ENCODE measurements at places on chromosomes 4 and X. TPM values are rescaled to one million over a fixed set of nuclear protein-coding genes. Genes with fewer than 3 reads are reported as not detected.

- DNase-seq = no peak
Observed at GRCh38 chrX:135505351-135505750, 15.1 kb upstream of the INTS6L start.

The PLXNB3 gene
- polyA plus RNA-seq = 0.71 TPM

GRCh38 chr4:188372058-188372457 is 232.8 kb downstream of the TRIML1 start:
- DNase-seq = no peak

GRCh38 chrX:106999002-106999975 is 723 bp downstream of the MORC4 start:
- peak; percentile 32 for DNase-seq

GRCh38 chr4:67714248-67714583 is 13.3 kb upstream of the UBA6 start:
- no peak for DNase-seq

GRCh38 chr4:141350122-141350905 is 129.6 kb downstream of the ZNF330 start:
- DNase-seq = no peak

DNA sequence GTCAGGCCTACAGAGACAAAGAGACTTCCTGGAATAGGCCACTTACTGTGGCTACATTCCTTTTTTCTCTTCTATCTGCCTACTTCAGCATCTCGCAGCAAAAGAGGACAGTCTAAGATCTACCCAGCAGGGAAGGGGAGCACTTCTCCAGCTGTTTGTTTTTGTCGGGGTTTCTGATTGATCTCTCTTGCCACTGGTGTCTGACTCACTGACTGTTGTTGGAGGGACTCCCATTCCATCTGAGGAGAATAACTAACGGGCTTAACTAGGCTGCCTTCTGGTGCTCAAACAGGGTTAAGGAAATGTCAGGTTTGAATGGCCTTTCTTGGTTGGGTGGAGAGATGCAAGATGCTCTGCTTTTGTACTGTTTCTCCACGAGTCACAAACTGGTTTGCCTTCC is 100.2 kb upstream of the TMEM164 start:
- DNase-seq = no peak

DNA sequence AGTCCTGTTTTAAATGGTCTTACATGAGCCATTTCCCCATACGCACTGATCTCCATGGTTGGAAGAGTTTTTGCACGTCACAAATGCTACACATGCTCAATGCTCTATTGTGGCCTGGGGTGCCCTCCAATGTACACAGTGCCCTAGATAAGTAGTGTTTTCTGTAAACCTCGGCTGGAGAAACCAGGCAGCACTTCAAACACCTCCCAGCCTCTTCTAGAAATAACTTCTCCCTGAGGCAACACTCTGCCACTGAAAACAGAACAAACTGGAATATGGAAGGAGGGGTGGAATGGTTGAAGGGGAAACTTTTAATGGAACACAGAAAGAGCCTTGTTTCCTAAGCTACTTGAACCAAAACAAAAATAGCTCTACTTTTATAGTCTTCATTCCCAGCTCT is 123.9 kb upstream of the CBR4 start:
- no peak for DNase-seq

GRCh38 chr4:112645541-112646329 is 8.8 kb downstream of the LARP7 start:
- no peak for DNase-seq
